Activated T-helper 1 cell treated with anti-CD3 and anti-CD28 coated beads, Interleukin-2, amount 50 U/mL, for 16 hours (primary cell): ENCODE measurements at places on chromosomes 3 and 15.

- no peak for DNase-seq
Observed at GRCh38 chr3:48477959-48478520, 25.9 kb downstream of the SHISA5 start.

DNA sequence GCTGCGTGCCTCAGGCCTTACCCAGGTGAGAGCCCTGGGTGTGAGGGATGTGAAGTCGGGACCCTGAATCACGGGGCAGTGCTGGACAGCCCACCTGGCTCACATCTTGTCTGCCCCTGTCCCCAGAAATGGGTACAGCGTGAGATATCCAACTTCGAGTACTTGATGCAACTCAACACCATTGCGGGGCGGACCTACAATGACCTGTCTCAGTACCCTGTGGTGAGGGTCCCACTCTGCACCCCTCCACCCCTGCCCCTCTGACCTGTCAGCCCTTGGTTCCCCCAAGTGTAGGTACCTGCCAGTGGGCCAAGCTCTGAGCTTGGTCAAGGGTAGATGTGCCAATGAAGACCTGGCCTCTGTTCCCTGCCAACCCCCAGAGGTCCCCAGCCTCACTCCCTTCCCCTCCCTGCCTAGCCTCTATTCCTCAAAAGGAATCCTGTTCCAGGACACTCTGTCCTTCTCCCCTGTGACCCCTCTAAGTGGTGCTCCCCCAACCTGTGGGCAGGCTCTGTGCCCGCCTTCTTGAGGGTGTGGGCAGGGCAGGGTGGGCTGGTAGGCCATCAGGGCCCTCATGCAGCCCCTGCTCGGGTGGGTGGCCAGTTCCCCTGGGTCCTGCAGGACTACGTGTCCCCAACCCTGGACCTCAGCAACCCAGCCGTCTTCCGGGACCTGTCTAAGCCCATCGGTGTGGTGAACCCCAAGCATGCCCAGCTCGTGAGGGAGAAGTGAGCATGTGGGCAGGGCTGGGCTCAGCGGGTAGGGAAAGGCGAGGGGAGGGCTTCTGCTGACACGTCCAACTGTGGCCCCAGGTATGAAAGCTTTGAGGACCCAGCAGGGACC, 25.1 kb downstream of the NBEAL2 start:
- DNase-seq: no peak

DNA sequence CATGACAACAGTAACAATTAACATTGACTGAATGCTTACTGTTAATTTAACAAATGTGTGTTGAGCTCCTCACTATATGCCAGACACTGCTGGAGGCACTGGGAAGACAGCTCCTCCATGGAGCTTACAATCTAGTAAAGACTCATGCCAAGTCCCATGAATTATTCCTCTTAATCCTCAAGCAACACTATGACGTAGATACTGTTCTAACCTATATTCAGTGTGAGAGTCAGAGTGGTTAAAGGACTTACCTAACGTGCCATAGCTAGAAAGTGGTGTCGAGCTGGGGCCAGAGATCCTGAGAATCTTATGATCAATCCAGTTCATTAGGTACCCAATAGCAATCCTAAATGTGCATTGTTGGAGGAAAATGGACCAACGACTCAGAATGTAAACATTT, 43.6 kb downstream of the MYO1E start:
- no peak for DNase-seq

DNA sequence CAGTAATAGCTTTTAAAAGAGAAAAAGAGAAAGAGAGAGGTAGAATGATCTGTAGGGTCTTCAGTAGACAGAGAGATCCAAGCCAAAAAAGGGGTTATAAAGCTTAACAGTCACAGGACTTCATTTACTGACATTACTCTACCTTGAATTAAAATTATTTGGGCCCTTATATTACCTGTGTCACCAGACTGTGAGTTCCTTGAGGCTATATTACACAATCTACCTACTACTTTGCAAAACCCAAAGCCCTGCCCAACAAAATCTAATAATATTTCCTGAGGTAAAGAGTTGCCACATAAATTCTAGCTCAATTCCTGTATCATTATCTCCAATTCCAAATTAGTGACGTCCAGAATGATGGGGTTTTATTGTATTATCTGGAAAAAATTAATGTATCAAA, 1.9 kb downstream of the UBR1 start:
- DNase-seq: no peak

DNA sequence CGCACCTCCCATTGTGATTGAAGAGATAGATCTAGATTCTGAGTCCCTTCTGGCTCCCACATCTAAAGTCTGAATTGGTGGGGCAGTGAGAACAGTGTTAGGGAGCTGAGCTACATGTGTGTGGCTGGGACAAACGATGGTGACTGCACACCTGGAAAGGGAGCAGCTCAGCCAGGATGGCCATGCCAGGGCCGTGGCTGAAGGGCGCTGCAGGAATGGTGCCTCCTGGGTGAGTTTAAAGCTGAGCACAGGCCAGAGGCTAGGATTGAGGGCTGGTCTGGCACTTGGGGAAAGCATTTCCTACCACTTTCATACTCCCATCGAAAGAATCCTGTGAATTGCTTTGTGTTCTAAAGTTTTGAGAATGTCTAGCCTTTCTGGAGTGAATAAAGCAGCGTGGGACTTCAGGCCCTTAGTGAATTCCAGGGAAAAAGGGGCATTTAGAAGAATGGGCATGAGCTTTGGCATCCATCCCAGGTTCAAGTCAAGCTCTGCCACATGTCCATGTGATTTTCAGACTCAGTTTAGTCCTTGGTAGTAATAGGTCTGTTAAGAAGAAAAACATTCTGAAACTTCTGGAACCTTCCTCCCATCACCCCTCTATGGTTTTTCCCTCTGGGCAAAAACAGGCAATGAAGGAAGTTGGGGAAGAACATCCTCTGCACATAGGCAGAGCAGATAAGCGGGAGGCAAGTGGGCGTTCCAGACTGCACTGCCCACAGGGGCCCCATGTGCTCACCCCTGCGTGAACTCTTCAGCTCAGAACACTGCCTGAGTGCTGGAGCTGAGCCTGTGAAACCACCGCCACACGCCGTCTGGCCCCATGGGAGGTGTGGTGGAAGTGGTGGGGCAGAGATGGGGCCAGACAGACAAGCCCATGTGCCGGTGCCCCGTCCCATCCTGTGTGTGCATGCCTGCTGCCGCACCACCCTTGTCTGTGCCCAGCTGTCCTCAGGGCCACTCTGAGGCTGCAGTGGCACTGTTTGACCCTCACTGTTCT, 12.9 kb upstream of the CPNE9 start:
- no peak for DNase-seq

GRCh38 chr15:101407439-101407838, 82.1 kb downstream of the PCSK6 start:
- no peak for DNase-seq

- DNase-seq: no peak
Observed at GRCh38 chr3:16411441-16411840, 102.1 kb downstream of the RFTN1 start.

DNA sequence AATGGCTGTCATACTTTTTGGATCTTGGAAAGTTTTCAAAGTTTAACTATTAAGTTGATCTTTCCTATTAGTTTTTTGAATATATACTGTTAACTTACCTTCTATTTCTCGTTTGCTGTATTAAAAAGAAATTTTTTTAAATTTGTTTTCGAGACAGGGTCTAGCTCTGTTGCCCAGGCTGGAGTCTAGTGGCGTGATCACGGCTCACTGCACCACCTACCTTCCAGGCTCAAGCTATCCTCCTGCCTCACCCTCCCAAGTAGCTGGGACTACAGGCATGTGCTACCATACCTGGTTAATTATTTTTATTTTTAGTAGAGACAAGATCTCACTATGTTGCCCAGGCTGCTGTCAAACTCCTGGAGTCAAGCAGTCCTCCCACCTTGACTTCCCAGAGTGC, 4.6 kb downstream of the KNL1 start:
- no peak for DNase-seq
